ENCODE measurements at places on chromosomes 2 and 18. TPM values are rescaled to one million over a fixed set of nuclear protein-coding genes. Genes with fewer than 3 reads are reported as not detected.

DNA sequence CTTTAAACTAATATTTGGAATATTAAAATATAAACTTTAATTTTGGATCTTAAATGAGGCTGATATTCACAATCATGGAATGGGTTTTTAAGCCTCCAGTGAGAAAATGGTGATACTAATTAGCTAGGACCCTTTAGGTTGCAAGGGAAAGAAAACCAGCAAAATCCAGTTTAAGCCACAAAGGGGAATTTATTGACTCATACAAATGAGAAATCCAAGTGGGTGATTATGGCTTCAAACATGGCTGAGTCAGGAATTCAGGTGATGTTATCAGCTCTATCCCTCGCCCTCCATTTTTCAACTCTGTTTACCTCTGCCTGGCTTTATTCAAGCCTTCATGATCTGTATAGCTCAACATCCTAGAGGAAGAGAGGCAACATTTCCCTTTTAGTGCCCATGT is 75.3 kb upstream of the DLX2 start:
- no peak for DNase-seq

DNA sequence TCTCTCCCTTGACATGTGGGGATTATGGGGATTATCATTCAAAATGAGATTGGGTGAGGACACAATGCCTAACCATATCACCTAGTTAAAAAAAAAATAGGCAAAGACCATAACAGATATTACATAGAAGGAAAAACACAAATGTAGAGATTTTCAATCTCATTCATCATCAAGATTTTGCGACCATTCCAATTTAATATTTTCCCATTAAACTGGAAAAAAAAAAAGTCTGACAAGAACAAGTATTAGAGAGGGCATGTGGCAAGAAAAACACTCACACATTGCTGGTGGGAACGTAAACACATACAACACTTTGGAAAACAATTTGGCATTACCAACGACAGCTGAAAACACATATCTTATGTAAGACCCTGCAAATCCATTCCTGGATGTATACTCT is 71.0 kb upstream of the MYCN start:
- no peak for DNase-seq

- no peak for DNase-seq
These were observed 62.1 kb upstream of the SMIM21 start for GRCh38 chr18:75489493-75490190.

DNA sequence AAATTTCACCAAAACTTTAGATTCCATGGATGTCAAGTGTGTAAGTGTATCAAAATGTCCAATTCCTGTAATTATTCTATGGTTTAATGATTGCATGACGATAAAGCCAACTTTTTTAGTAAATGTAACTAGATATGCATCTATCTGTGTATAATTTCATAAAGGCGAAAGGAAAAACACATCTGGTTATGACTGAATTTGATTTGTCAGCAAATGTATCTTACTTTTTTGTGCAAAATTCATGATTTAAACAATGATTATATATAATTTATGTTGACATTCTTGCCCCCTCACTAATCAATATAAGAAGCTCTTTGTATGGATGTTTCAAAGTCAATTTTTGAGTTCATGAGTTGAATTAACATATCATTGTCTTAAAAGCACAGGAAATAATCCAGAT is 138.5 kb downstream of the KCNJ3 start:
- DNase-seq: no peak

DNA sequence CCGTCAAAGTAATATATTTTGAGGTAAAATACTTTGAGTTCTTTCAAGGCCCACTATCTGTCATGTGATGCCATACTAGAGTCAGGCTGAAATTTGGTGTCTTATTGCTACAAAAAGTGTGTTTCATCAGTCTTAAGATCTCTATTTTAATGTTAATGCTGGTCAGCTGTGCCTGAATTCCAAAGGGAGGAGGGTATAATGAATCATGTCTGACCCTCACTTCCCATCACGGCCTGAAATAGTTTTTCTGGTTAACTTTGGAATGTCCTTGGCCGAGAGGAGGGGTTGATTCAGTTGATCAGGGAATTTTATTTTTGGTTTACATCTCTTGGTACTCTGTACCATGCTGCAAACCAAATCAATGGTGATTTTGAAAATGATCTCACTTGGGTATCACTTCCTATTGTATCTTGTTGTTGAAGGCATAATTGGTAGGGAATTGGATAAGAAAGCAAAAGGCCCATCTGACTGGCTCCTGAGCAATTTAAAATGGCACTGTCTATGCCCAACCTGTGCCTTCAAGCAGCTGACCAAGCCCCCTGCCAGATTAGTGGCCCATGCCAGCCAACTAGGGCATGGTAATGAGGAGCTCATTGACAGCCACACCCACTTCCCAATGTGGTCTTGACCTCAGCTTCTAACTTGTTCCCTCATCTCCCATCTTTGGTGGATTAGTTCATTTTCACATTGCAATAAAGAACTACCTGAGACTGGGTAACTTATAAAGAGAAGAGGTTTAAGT is 6.1 kb upstream of the SLC35F5 start:
- DNase-seq: no peak

DNA sequence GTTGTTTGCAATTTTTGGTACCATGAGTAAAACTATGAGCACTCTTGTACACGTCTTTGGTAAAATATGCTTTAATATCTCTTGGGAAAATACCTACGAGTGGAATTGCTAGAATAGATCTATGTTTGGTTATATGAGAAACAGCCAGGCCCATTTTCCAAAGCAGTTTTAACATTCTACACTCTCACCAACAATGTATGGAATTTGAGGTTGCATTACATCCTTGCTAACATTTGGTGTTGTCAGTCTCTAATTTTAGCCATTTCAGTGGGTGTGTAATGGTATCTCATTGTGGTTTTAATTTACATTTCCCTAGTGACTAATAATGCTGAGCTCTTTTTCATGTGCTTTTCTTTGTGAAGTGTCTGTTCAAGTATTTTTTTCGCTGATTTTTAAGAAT is 118.9 kb upstream of the TCF4 start:
- DNase-seq: no peak

GRCh38 chr18:36470896-36471295 is 173.4 kb downstream of the FHOD3 start:
- no peak for DNase-seq

- no peak for DNase-seq
These were observed 503.4 kb downstream of the CCDC85A start for GRCh38 chr2:56687169-56687568.

GRCh38 chr18:56869189-56869777 is 218.1 kb downstream of the WDR7 start:
- DNase-seq: no peak

DNA sequence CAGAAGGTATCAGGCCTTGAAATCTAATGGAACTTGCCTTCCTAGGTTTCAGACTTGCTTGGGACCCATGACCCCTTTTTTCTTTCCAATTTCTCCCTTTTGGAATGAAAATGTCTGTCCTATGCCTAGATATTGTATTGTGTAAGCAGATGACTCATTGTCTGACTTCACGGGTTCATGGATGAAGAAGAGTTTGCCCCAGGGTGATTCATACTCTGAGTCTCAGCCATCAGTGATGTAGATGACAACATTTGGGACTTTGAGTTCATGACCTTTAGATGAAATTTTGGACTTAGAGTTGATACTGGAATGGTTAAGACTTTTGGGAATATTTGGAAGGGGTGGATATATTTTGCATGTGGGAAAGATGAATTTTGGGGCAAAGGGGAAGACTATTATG is 11.2 kb upstream of the SCYGR5 start:
- DNase-seq: no peak

DNA sequence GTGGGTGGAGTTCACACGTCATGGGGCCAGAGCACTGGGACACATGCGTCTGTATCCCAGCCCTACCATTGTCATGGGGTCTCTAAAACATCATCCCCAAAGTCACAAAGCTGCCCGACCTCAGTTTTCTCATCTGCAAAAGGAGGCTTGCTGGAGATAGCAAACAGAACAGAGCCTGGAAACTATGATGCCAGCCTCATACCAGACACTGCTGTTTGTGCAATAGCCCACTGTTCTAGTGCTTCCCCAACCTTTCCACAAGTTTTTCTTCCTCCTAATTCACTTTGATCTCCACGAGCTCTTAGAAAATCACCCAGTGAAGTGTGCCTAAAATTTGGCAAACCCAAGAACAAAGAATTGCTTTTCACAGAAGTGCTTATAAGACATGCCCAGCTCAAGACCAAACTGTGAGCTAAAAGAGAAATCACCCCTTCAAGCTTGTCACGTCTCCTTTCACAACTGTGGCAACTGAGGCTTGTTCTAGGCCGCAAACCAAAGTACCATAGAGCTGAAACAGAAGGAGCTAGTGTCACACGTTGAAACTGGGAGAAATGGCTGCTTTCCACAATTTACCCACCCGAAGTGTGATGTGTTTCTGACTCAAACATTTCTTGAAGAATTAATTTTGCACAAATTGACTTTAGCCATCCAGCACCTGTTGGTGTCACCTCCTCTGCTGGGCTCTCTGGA is 162.7 kb upstream of the ID2 start:
- no peak for DNase-seq

Gene OTOF
- not detected for total RNA-seq

DNA sequence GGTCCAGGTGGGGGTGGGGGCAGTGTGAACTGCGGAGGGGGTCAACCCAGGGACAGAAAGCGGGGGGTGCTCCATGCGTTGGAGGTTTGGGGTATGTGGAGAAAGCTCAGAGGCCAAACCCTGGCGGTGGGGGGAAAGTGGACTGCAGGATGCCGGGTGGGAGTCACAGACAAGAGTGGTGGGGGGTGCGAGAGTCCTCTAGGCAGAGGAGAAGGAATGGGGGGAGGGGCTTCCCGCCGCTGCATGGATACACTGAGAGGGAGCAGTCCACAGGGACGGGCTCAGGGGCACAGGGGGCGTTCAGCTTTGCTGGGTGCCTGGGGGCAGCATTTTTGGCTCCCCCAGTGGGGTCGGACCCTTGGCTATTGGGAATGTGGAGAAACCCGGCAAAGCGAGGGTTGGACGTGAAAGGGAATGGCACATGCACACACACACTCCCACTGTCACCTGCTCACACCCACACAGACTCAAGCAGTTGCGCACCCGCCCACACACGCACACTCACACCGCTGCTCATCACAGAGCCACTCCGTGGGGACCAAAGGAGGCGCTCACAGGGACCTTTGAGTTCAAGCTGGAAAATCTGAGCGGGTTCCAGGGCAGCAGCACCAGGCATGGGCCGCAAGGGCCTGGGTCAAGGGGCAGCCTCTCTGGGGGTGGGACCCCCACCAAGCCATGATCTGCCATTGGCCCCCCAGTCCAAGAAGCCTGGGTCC is 7.7 kb downstream of the GBX2 start:
- DNase-seq: no peak

Gene ITGA4
- total RNA-seq: 1.7 TPM

DNA sequence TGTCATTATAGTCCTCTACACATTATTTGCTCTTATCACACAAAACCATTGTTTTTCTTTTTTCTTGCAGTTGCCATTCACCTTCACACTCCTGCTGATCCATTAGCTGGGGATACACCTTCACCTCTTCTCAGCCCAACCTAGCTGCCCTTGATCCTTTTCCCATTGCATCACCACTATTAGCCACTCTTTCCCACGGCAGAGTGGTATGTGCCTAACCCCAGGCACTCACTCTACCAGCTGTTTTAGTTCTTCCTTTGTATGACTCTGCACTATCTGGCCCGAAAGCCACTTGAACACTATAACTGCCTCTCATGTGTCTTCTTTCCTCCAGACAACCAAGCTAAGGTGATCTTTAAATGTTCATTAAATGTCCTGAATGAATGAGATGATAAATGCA is 145.4 kb upstream of the PIK3C3 start:
- no peak for DNase-seq

Gene SPHKAP
- 151 TPM for total RNA-seq

Gene ABCG5
- total RNA-seq: 0.13 TPM

DNA sequence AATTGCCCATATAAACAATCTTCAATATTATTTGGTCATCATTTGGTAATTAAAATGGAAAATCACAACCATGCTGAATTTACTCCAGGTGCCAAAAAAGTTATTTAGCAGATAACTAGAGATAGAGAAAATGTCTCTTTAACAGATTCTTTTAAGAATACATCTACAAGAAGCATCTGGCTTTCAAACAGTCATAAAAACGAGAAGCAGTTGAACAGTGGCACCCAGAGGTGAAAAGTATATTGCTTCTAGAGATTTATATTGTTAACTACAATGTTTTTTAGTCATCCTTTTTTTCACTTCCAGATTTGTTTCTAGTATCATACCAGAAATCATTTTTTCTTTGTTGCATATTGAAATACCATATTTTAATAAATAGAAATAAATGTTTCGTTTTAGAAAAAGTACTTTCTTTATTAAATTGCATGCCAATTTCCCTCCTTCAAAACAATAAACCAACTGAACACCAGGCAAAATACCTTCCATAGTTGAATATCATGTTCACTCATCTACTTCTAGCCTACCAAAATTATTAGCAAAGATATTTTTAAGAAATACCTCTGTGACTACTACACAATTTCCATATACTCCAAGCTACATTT is 65.4 kb upstream of the HNRNPA3 start:
- DNase-seq: no peak

GRCh38 chr2:219274361-219274921 is 4.7 kb upstream of the DNAJB2 start:
- peak; percentile 68 for DNase-seq

Gene ALPP
- not detected for total RNA-seq

Gene CGREF1
- 0.68 TPM for total RNA-seq

DNA sequence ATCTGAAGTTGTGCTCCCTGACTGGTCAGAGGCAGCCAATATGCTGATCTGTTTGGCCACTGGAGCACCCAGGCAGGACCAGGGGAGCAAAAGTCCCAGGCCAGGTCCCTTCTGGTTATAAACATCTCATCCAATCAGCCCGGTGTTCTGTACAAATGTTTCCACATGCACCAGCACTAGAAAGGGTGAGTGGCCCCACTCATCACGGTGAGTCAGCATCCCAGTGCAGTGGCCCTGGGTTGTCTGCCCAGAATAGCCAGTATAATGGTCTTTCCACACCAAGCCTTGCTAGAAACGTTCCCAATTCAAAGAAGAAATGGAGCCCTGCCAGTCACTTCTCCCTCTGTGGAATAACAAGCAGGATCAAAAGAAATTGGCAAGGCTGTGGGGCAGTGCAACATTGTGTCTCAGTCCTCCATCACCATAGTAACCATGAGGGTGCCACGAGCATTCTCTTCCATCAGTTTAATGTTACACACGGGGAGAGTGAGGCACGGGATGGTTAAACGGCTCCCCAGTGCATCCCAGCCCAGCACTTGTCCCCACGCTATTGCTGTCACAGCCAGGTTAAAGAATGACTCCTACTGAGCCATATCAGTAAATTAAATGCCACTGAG is 174.9 kb downstream of the SEPTIN10 start:
- DNase-seq: peak; percentile 46

Gene ANKRD23
- 12.1 TPM for total RNA-seq

GRCh38 chr2:236714080-236714479 is 144.5 kb downstream of the ACKR3 start:
- no peak for DNase-seq

DNA sequence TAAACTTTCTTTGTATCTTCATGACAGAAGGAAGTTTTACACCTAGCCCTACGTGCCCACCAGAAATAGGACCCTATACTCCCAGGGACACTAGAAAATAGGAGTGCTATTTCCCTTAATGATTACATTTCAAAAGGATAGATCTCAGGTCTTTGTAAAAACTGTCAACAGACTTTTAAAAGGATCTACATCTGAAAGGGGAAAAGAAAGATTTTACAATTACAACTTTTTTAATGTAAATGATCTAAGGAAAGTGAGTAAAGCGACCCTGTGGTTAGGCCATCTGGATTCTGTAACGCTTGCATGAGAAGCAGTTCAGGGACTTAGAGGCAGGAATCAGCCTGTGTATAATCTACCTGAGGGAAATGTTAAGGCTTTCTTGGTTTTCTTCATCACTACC is 431.8 kb upstream of the MC4R start:
- no peak for DNase-seq

Gene UGT1A8
- total RNA-seq: 0.11 TPM

- DNase-seq: peak; percentile 40
These were observed 577 bp downstream of the EHBP1 start for GRCh38 chr2:62705859-62706720.
